ENCODE measurements at places on chromosomes 1 and 21. TPM values are rescaled to one million over a fixed set of nuclear protein-coding genes. Genes with fewer than 3 reads are reported as not detected.
A peak's percentile ranks its signal among the peaks of the same experiment; 100 is the strongest.

ZNF695 gene
- polyA plus RNA-seq, result 2.2 TPM

PCAT6 gene
- polyA plus RNA-seq, result 1.2 TPM

AGBL4 gene
- polyA plus RNA-seq, result 0.10 TPM

AJAP1 gene
- 0.27 TPM for polyA plus RNA-seq

LDLRAD1 gene
- polyA plus RNA-seq, result 0.92 TPM

CFH gene
- 7.6 TPM for polyA plus RNA-seq

ARHGEF16 gene
- polyA plus RNA-seq, result 117 TPM

SYT14 gene
- polyA plus RNA-seq, result 0.13 TPM

SYTL1 gene
- 9.5 TPM for polyA plus RNA-seq

GUCA2B gene
- polyA plus RNA-seq, result 615 TPM

- no peak for DNase-seq
- no peaks in the 10 kb centered on the region for H3K4me1 ChIP-seq
- no peak overlapping the region for H3K4me3 ChIP-seq
Observed at GRCh38 chr21:37623689-37624088, 257.1 kb downstream of the DYRK1A start.

GRCh38 chr1:65255035-65255655 lies 54.2 kb upstream of the DNAJC6 start:
- peak overlapping the region; percentile 47 for H3K4me3 ChIP-seq
- H3K36me3 ChIP-seq, result no peaks in the 10 kb centered on the region
- no peaks in the 10 kb centered on the region for H3K4me1 ChIP-seq

DNA sequence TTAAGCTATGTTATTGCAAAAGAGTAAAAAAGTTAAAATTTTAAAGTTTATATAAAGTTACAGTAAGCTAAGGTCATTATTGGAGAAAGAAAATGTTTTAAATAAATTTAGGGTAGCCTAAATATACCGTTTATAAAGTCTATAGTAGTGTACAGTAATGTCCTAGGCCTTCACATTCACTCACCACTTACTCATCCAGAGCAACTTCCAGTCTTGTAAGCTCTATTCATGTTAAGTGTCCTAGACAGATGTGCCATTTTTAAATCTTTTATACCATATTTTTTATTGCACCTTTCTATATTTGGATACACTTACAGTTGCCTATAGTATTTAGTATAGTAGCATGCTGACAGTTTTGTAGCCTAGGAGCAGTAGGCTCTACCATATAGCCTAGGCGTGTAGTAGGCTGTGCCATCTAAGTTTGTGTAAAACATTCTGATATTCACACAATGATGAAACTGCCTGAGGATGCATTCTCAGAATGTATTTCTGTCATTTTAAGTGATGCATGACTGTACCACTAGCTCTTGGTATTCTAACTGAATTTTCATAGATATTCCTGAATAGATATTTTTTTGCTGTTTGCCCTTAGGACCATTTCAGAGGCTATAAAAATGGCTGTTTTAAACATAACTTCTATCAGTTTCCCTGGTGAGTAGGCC lies 26.8 kb downstream of the PPP2R5A start:
- H3K27me3 ChIP-seq, result no peaks in the 10 kb centered on the region
- H3K4me3 ChIP-seq, result no peak overlapping the region
- no peak for DNase-seq
- H3K4me1 ChIP-seq, result no peaks in the 10 kb centered on the region

DNA sequence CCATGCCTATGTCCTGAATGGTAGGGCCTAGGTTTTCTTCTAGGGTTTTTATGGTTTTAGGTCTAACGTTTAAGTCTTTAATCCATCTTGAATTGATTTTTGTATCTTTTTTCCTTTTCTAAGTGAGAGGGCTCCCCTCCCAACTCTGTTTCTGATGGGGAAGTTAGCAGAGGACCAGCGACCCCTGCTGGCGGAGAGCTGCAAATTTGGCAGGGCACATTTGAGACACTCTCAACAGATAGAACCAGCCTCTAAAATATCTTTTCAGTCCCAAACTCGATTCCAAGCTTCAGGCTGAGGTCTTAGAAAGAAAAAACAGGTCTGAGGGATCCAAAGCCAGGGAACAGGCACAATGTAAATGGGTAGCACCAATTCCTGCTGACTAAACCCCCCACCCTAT lies 32.5 kb downstream of the LRRC3 start:
- no peak overlapping the region for H3K27ac ChIP-seq
- H3K4me3 ChIP-seq, result no peak overlapping the region
- H3K36me3 ChIP-seq, result no peaks in the 10 kb centered on the region

- H3K27me3 ChIP-seq, result no peaks in the 10 kb centered on the region
- no peak for DNase-seq
- H3K4me3 ChIP-seq, result no peak overlapping the region
- H3K27ac ChIP-seq, result no peak overlapping the region
- H3K4me1 ChIP-seq, result no peaks in the 10 kb centered on the region
- no peaks in the 10 kb centered on the region for H3K36me3 ChIP-seq
Observed at GRCh38 chr1:214569357-214570004, 18.1 kb upstream of the PTPN14 start.

- no peaks in the 10 kb centered on the region for H3K4me1 ChIP-seq
- no peaks in the 10 kb centered on the region for H3K27me3 ChIP-seq
- no peak for DNase-seq
- peaks cover 8% of the 10 kb centered on the region for H3K36me3 ChIP-seq
- H3K27ac ChIP-seq, result no peak overlapping the region
- no peak overlapping the region for H3K4me3 ChIP-seq
Observed at GRCh38 chr1:34850382-34850781, 9.2 kb downstream of the SMIM12 start.

DNA sequence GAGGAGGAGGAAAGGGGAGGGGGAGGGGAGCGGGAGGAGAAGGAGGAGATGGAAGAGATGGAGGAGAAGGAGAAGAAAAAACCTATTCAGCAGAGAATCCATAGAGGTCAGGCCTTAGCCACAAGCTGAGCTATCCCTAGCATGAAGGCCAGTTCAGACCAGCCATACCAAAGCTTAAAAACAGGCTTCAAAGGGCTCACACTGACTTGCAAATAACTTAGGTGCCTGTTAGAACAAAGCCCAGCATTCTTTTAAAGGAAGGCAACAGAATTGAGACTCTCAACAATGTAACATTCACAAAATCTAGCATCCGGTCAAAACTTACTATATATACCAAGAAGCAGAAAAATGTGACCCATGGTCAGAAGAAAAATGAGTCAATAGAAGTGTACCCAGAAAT lies 43.6 kb upstream of the IFFO2 start:
- no peaks in the 10 kb centered on the region for H3K36me3 ChIP-seq
- no peak for DNase-seq
- no peaks in the 10 kb centered on the region for H3K27me3 ChIP-seq
- no peak overlapping the region for H3K27ac ChIP-seq
- H3K4me3 ChIP-seq, result no peak overlapping the region

DNA sequence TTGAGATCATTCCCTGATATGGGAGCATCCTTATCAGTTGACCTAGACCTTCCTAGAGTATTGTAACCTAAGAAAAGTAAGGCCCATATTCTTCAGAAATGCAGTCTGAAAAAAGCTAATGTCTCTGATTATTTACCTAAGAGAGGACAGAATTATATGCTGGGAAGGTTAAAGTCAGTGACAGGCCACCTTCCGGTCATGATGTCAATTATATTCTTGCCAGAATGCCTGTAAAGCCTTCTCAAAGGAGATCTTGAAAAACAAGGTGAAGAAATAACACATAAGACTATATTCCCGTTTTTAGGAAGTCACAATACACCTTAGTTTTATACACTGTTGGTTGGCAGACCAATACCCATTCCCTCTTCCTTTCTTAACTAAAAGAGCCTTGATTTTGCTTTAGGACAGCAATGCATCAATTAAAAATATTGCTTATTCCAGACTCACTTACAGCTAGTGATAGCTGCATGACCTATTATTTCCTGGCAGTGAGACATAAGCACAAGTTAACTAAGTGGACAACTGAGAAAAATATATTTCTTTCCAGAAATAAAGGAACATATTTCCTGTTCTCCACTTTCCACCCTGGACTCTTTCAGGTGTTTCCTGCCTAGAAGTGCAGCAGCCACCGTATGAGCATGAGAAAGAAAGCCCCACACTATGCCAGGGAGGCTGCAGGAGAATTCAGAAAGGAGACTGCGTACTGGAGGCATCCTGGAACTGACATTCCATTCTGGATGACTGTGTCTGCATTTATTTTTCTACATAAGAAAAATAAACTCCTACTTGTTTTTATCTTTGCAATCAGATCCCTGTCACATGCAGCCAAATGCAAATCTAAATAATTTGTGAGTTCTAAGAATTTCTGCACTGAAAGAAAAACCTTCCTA lies 332.9 kb upstream of the PTBP2 start:
- H3K36me3 ChIP-seq, result no peaks in the 10 kb centered on the region
- H3K4me1 ChIP-seq, result no peaks in the 10 kb centered on the region
- H3K27ac ChIP-seq, result no peak overlapping the region
- H3K27me3 ChIP-seq, result no peaks in the 10 kb centered on the region
- no peak for DNase-seq

DNA sequence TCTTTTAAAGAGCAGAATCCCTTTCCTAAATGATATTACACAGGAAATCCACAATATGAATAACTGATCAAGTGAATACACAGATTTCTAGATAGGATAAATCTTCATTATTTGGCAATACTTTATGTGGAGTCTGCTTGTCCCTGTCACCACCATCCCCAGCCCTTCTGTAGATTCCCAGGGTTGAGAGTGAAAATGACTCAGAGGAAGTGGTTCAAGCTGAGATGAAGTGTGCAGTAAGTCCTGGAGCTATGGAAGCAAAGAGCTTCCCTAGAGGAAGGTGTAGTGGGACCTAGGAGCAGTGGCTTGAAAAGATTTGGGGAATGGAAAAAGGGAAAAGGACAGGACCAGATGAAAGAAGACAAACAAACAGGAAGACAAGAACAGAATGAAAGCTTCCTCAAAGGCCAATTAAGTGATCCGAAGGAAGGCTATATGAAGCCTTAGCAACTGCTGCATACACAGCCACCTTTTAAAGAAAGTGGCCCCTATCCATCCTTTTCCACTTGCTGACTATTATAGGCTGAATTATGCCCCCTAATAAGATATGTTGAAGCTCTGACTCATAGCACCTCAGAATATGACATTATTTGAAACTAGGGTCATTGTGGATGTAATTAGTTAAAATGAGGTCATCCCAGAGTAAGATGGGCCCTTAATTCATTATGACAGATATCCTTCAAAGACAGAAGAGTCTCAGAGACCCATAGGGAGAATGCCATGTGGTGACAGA lies 96.5 kb upstream of the CAMK1G start:
- no peaks in the 10 kb centered on the region for H3K27me3 ChIP-seq
- H3K27ac ChIP-seq, result no peak overlapping the region
- H3K4me3 ChIP-seq, result no peak overlapping the region
- H3K36me3 ChIP-seq, result no peaks in the 10 kb centered on the region
- DNase-seq, result no peak

- no peaks in the 10 kb centered on the region for H3K27me3 ChIP-seq
- no peaks in the 10 kb centered on the region for H3K4me1 ChIP-seq
- DNase-seq, result no peak
- no peaks in the 10 kb centered on the region for H3K36me3 ChIP-seq
Observed at GRCh38 chr1:107514841-107515240, 374.0 kb downstream of the NTNG1 start.

GRCh38 chr1:78223417-78224215 lies 177.8 kb downstream of the GIPC2 start:
- no peaks in the 10 kb centered on the region for H3K27me3 ChIP-seq
- no peak overlapping the region for H3K27ac ChIP-seq
- no peaks in the 10 kb centered on the region for H3K36me3 ChIP-seq
- no peak overlapping the region for H3K4me3 ChIP-seq
- no peaks in the 10 kb centered on the region for H3K4me1 ChIP-seq

GRCh38 chr1:155013632-155014031 lies 11.0 kb downstream of the ZBTB7B start:
- H3K27ac ChIP-seq, result peak overlapping the region; percentile 95
- H3K27me3 ChIP-seq, result no peaks in the 10 kb centered on the region
- H3K36me3 ChIP-seq, result peaks cover 6% of the 10 kb centered on the region
- no peak for DNase-seq
- peaks cover 2% of the 10 kb centered on the region for H3K4me1 ChIP-seq

DNA sequence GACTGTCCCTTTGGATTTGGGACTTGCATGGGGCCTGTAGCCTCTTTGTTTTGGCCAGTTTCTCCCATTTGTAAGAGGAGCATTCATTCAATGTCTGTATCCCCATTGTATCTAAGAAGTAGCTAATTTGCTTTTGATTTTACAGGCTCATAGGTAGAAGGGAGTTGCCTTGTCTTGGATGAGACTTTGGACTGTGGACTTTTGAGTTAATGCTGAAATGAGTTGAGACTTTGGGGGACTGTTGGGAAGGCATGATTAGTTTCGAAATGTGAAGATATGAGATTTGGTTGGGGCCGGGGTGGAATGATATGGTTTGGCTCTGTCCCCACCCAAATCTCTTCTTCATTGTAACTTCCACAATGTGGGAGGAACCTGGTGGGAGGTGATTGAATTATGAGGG lies 151.7 kb downstream of the PRDM2 start:
- DNase-seq, result peak; percentile 54
- no peaks in the 10 kb centered on the region for H3K4me1 ChIP-seq
- H3K27me3 ChIP-seq, result no peaks in the 10 kb centered on the region
- no peak overlapping the region for H3K4me3 ChIP-seq
- H3K27ac ChIP-seq, result no peak overlapping the region
- no peaks in the 10 kb centered on the region for H3K36me3 ChIP-seq

GRCh38 chr1:223774134-223774814 lies 61.9 kb downstream of the CAPN2 start:
- DNase-seq, result no peak
- H3K27me3 ChIP-seq, result no peaks in the 10 kb centered on the region
- no peak overlapping the region for H3K27ac ChIP-seq
- H3K36me3 ChIP-seq, result peaks cover 52% of the 10 kb centered on the region
- peaks cover 3% of the 10 kb centered on the region for H3K4me1 ChIP-seq
- no peak overlapping the region for H3K4me3 ChIP-seq

- H3K27ac ChIP-seq, result no peak overlapping the region
- no peaks in the 10 kb centered on the region for H3K36me3 ChIP-seq
- no peak overlapping the region for H3K4me3 ChIP-seq
- H3K4me1 ChIP-seq, result peaks cover 16% of the 10 kb centered on the region
- no peak for DNase-seq
Observed at GRCh38 chr21:42626171-42626570, 27.2 kb upstream of the PDE9A start.

- no peak for DNase-seq
- H3K36me3 ChIP-seq, result no peaks in the 10 kb centered on the region
- no peak overlapping the region for H3K27ac ChIP-seq
- no peak overlapping the region for H3K4me3 ChIP-seq
- H3K27me3 ChIP-seq, result no peaks in the 10 kb centered on the region
Observed at GRCh38 chr1:5297886-5298239, 643.5 kb downstream of the AJAP1 start.

DNA sequence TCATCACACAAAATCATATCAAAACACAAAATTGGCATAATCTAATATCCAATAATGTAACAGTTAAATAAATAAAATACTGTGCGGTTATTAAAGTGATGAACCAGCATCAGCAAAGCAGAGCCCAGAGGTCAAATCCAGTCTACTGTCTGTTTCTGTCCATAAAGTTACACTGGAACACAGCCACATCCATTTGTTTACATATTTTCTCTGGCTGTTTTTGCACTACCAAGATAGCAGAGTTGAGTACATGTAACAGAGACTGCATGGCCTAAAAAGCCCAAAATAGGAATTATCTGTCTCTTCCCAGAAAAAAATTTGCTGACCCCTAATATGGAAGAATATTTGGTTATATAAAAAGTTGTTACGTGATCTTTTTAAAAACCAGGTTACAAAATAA lies 242.2 kb upstream of the DMRTA2 start:
- no peaks in the 10 kb centered on the region for H3K27me3 ChIP-seq
- no peak for DNase-seq
- H3K27ac ChIP-seq, result no peak overlapping the region
- no peaks in the 10 kb centered on the region for H3K36me3 ChIP-seq

GRCh38 chr1:248686815-248687214 lies 15.8 kb downstream of the OR14I1 start:
- no peaks in the 10 kb centered on the region for H3K27me3 ChIP-seq
- no peaks in the 10 kb centered on the region for H3K36me3 ChIP-seq
- H3K27ac ChIP-seq, result no peak overlapping the region
- DNase-seq, result peak; percentile 65

All from small intestine (tissue), 16 donors.